GM10248 (cell line): ENCODE measurements at places on chromosomes 2 and 18.

DNA sequence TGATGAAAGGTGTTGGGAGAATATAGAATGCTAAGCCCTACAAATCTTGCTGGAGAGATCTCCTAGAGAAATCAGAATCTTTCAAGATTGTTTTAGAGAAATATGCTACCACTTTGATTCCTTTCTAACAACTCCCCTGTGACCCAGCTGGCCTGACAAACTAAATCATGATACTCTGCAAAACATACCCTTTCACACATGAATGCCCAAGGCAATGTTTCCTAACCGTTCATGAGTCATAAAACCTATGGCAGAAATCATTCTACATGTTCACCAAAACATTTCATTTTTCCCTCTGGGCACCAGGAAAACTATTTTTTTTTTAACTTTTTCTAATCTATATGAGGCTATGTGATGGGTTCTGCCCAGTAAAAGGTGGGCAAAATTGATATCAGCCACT, 77.8 kb upstream of the SETBP1 start:
- DNase-seq, result no peak

DNA sequence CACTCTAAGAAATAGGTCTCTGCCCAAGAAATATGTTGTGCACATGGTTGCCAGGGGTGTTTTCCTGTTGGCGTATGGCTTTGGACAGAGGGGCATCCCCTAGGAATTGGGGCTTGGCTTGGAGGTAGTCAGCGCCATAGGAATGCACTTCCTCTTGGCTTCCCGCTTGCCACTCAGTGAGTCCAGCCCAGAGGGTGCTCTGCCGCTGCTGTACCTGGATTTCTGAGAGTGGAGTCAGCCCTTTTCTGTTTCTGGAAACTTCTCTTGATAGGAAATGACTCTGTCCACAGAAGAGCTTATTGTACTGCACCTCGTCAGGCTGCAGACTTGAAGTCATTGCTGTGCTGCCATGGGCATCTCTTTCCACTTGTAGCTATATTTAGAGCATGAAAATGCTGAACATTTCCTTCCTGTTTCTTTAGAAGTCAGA, 116.7 kb upstream of the MGAT5 start:
- no peak for DNase-seq

DNA sequence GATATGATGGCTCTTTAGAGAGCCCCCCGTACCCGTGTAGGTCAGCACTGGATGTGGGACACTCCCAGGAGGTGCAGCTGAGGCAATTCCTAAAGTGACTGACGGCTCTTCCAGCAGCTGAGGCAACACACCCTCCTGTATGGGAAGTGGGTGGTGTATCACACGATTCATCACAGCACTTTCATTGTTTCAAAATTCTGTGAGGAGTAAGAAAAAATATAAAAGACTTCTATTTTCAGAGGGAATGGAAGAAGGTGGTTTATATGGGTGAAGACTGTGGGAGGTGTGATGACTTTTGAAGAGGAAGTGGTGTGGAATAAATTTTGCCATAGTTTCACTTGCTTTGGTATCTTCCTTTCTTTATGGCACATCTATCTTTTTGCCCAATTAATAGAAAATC, 22.3 kb downstream of the QPCT start:
- no peak for DNase-seq

GRCh38 chr2:137957033-137957432, 7.2 kb upstream of the HNMT start:
- DNase-seq, result no peak

GRCh38 chr2:170024721-170025120, 153.2 kb upstream of the MYO3B start:
- DNase-seq, result no peak

- no peak for DNase-seq
Measured at GRCh38 chr2:41935825-41936224, 112.0 kb upstream of the PKDCC start.

DNA sequence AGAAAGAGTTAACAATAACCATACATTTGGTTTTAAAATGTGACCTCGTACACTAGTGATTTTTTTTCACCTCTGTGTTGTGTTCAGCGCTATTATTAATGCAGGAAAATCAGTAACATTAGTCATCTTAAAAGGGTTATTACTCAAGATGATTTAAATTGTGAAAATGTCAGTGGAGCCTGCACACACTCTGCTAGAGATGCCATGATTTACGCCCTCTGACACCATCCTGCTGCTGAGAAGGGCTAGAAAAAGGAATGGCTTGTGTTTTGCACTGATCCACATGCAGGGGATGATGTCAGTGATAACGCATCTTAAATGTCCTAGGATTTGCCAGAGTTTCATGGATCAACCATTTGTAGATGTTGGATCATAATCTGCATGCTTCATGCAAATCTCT, 121.3 kb upstream of the BOD1L2 start:
- DNase-seq, result no peak

- no peak for DNase-seq
Measured at GRCh38 chr2:105779394-105779793, 34.7 kb downstream of the NCK2 start.
